HuH-7 (cell line): ENCODE measurements at places on chromosomes 2 and 18.

- peak; percentile 26 for DNase-seq
Measured at GRCh38 chr2:179049546-179050311, at the start of gene CCDC141. TSS of gene CCDC141 (minus strand) at chr2:179050137. CDS start at chr2:179049941, 196 bp downstream.

GRCh38 chr2:37792366-37792765 is 120.9 kb upstream of the CDC42EP3 start:
- DNase-seq = no peak

GRCh38 chr2:192885569-192886160 is 690.9 kb upstream of the TMEFF2 start:
- peak; percentile 37 for DNase-seq

- no peak for DNase-seq
Measured at GRCh38 chr2:176395273-176395854, 126.1 kb downstream of the MTX2 start.

GRCh38 chr2:98731041-98731893 is at the start of gene MGAT4A:
TSS of gene MGAT4A (minus strand) at chr2:98731132. CDS start at chr2:98726332, 4,800 bp downstream.
- peak; percentile 85 for DNase-seq

- no peak for DNase-seq
Measured at GRCh38 chr18:46437061-46437460, 220.0 kb downstream of the LOXHD1 start.

- no peak for DNase-seq
Measured at GRCh38 chr2:56707218-56707617, 523.4 kb downstream of the CCDC85A start.

- no peak for DNase-seq
Measured at GRCh38 chr2:46544581-46544980, 65.2 kb downstream of the TMEM247 start.

DNA sequence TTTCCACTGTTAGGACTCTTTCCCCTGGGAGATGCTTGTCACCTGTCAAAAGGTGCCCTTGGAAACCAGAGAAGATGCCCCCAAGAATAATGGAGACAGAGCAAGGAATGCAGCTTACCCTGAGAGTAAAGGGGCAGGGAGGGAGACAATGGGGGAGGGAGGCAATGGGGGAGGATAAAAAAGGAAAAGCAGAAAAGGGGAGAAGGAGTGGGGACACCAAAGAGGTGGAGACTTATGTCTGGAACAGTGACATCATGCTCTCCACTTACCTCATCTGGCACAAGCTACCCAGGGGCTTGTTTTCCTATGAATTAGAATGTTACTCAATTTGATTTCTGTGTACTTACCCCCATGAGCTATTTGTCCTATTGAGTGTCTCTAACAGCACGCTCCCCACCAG is 67.9 kb downstream of the MRO start:
- no peak for DNase-seq

DNA sequence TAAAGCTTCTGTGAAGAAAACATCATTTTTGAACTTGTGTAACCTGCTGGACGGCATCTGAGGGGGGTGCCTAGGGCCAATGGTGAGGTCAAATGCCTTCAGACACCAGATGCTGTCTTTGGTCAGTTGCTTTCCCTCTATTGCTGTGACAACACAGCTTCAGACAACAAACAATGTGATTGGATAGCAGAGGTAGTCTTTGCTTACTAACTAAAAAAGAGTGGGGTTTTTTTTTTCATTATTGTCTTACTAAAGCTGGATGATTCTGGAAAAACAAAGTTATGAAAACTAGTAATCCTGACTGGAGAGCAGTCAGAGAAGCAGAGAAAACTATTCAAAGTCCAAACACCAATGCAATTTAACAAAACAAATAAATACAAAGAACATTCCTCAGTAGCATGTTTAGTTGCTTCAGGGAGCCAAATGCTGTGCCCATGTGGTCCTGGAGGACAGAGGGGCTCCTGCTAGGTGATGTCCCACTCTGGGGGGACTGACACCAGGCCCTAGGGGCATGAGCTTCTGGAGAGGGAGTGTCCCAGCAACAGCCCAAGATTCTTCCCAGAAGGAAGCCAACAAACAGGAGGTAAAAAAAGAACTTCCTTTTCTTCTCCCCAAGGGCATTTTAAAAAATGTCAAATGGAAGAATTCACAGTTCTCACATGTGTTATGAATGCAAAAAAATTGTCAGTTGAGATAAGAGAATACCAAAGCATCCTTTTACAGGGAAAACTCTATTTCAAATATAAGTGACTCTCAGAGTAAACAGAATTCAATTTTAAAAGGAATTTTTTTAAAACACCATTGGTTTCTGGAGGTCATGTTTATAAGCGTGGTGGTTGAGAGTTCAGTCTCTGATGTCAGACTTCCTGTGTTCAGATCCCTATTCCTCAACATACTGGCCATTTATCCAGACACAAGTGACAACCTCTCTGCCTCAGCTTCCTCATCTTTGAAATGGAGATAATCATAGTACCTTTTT is 181.1 kb upstream of the PGAP1 start:
- DNase-seq = no peak

DNA sequence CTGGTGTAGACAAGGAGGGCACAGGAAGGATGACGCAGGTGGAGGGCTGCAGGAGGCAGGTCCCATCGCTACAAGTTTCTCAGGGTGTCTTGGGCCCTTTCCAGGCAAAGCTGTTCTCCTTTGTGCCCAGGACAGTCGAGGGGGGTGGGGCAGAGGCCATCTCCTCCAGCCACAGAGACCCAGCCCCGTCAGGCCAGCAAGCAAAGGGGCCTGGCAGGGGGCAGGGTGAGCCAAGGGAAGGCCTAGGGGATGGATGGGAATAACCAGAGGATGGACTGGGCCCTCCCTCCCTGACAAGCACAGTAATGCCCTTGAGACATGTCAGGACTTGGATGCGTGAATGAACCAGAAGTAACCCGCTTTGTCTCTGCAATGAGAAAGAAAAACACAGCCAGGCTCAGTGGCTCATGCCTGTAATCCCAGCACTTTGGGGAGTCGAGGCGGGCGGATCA is 6.3 kb downstream of the TCF23 start:
- no peak for DNase-seq

- no peak for DNase-seq
Measured at GRCh38 chr2:96727431-96727830, 12.4 kb downstream of the LMAN2L start.

DNA sequence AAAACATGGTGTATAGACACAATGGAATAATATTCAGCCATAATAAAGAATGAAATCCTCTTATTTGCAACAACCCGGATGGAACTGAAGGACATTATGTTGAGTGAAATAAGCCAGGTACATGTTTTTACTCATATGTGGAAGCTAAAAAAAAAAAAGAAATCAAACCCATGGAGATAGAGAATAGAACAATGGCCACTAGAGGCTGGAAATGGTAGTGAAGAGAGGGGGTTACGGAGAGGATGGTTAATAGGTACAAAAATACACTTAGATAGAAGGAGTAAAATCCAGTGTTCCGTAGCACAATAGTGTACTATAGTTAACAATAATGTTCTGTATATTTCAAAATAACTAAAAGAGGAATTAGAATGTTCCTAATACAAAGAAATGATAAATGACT is 12.8 kb upstream of the KIAA2012 start:
- DNase-seq = no peak

- peak; percentile 7 for DNase-seq
Measured at GRCh38 chr18:53698907-53699306, 525.6 kb downstream of the MBD2 start.

GRCh38 chr18:36321658-36322407 is 24.3 kb downstream of the FHOD3 start:
- DNase-seq = no peak

GRCh38 chr2:232142502-232142901 is 181.0 kb downstream of the DIS3L2 start:
- DNase-seq = no peak

- no peak for DNase-seq
Measured at GRCh38 chr2:77155511-77155910, 366.7 kb downstream of the LRRTM4 start.

- no peak for DNase-seq
Measured at GRCh38 chr2:47777277-47777937, 5.5 kb upstream of the MSH6 start.

DNA sequence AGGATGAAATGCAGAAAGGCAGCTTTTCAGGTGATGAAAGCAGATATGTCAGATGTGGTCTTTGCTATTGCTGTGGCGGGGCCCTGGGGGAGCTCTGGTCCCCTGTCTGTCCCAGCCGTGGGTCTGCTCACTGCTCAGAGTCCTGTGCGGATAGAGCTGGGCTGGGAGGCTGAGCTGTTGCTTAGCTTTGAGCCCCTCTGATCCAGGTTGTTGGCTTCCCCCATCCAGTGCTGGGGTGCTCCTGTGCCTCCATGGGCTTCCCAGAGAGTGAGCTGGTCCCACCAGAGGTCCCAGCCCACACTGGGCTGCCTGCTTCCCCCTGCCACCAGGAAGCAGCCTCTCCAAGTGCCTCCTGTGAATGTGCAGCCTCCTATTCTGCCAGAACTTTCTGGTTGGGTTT is 55.4 kb downstream of the SH3RF3 start:
- DNase-seq = no peak

- no peak for DNase-seq
Measured at GRCh38 chr2:218262237-218262600, 1.4 kb downstream of the GPBAR1 start.

GRCh38 chr2:52659546-52659945 is 1108.1 kb upstream of the CHAC2 start:
- no peak for DNase-seq

DNA sequence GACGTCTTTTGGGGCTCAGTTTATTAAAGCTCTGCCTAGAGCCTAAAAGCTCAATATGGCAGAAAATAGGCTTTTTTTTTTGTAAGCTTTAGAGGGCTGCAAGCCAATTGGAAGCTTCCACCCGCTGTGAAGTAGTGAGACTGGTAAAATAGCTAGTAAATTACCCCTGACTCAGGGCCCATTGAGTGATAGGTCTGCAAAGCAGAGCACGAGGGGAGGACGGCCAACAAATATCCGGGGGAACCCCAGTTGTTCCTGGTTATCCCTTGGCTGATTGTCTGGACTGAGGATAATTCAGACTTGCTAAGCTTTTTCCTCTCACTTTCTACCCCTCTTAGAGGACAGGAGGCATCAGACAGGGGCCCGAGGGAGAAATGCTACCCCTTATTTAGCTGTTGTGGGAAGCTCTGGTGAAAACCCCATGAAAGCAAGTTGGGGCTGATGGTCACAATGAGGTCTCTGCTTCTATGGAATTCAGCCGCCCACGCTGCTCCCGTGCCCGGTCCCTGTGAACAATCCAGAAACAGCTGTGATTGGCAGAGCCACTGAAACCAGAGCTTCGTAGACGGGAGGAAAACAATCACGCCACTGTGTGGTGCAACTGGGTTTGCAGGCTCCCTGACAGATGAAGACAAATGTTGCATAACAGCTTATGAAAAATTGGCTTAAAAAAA is 141.9 kb upstream of the LGALSL start:
- DNase-seq = peak; percentile 85
